H54 (cell line): ENCODE measurements at places on chromosomes 2 and 18.

DNA sequence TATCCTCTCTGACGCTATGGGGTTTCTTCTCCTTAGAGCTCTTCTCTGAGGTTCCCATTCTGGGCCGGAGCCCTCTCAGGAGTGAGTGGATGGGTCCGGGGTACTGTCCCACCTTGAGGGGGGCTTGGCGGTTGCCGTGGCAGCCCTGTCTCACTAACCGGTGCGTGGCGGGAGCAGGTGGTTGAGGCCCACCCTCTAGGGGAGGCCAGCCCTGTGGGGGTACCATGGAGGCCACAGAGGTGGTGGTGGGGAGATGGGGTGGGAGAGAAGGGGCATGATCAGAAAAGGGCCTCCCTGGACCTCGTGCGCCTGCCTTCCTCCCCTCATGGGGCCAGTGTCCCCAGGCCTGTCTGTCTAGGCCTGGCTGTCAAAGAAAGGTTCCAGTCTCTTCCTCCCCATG is 22.3 kb downstream of the IGFBP5 start:
- DNase-seq: no peak

DNA sequence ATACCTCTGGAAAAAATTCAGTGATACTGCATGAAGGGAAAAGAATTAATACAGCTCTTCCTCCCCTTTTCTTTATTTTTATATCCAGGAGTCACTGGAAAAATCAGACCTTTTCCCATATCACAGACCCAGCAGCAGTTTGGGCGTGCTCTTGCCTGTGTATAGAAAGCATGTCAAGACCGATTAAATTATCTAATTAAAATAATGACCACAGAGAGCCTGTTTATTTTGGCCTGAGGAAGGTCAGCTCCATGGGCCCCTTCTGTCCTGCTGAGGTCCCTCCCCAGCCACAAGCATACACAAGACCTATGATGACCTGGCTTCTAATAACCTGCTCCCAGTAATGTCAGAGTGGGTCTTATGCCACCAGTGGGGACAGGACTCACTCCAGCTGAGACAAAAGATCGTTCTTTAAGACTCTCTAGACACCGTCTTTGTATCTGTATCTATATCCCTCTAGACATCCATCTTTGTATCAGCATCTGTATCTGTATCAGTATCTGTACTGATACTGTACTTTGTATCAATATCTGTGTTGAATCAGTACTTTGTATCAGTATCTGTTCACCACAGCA is 147.8 kb downstream of the VAPA start:
- DNase-seq: no peak

DNA sequence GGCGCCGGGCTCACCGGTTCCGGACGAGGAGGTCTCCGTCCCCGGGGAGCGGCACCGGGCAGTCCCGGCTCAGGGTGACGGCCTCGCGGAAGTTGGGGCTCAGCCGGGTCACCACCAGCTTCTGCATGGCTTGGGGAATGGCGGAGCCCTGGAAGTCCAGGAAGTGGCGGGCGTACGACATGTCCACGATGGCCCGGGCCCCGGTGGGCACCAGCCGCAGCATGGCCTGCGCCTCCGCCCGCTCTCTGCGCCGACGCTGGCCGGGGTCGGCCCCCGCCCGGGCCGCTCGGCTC is 157 bp downstream of the PTGR3 start:
- DNase-seq: no peak

DNA sequence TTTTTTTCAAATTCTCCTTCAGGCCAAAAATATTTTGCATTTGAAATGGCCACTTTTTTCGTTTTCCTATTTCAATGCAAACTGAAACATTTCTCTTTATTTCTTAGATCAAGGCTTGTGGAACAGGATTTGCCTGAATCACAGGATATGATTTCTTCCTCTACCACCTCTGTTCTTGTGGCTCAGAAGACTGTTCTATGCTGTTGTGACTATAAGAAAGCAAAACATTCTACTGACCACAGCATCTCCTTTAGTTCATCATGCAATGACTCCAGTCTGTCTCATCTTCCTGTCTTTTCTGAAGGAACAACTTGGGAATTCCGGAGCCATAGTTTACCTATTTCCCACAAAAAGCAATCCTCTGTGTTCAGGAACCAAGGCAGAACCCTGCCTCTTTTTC is 16.2 kb upstream of the ZNF512 start:
- peak; percentile 40 for DNase-seq

DNA sequence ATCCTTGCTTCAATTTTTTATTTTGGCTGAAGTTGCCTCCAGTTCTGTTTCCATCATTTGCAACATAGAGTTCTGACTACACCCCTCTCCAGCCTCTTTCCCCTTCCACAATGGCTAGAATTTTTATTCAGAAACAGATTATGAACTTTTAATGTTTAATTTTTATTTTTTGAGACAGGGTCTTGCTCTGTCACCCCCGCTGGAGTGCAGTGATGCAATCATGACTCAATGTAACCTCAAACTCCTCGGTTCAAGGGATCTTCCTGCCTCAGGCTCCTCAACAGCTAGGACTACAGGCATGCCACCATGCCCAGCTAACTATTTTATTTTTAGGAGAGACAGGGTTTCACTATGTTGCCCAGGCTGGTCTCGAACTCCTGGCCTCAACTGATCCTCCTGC is 2.8 kb downstream of the NTSR2 start:
- DNase-seq: no peak

DNA sequence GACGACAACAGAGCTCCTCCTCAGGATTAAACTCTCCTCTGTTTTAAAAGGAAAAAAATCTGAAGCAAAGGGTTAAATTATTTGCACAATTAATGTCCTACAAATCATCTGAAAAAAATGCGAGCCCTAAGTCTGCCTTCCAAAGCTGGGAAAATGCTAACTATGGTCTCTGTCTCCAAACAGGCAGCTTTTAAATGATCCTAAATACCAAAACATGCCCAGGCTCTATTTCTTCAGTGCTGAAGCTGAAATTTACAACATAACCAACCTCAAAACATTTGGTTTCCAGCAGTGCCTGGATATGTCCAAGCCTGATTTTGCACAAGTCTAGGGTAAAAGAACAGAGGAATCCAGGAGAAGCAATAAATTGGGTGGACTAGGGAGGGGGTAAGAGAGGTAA is 57.2 kb downstream of the LBH start:
- no peak for DNase-seq

GRCh38 chr2:39647104-39647765 is 18.5 kb upstream of the TMEM178A start:
- no peak for DNase-seq

- no peak for DNase-seq
Observed at GRCh38 chr2:31580321-31581117, at the start of gene SRD5A2. SRD5A2 (minus strand) TSS chr2:31580938; CDS start chr2:31580900, 38 bp downstream.

- DNase-seq: no peak
Observed at GRCh38 chr2:118442996-118443553, 354.8 kb downstream of the INSIG2 start.

DNA sequence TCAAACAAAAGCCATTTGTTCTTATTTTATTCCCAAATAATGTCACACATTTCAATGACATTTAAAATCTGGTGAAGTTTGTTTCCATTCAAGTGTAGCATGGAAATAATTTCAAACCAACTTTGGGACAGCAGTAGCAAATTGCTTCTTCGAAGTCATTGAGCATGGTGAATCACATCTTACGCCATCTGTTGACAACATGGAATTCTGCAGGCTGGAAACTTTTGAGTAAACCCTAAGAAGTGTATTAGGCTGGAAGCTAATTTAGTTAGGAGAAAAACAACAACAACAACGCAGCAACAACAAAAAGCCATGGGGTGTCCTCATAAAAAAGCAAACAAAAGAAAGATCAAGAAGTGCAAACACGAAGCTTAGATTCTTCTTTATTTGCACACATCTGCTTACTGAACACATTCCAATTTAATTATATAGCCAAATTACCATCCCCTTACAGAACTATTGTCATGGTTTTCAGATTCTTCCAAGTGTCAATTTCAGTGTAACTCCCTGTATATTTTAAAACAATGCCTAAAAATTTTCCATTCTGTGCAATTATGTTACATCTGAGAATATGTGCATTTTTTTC is 659.0 kb upstream of the CDH7 start:
- no peak for DNase-seq

DNA sequence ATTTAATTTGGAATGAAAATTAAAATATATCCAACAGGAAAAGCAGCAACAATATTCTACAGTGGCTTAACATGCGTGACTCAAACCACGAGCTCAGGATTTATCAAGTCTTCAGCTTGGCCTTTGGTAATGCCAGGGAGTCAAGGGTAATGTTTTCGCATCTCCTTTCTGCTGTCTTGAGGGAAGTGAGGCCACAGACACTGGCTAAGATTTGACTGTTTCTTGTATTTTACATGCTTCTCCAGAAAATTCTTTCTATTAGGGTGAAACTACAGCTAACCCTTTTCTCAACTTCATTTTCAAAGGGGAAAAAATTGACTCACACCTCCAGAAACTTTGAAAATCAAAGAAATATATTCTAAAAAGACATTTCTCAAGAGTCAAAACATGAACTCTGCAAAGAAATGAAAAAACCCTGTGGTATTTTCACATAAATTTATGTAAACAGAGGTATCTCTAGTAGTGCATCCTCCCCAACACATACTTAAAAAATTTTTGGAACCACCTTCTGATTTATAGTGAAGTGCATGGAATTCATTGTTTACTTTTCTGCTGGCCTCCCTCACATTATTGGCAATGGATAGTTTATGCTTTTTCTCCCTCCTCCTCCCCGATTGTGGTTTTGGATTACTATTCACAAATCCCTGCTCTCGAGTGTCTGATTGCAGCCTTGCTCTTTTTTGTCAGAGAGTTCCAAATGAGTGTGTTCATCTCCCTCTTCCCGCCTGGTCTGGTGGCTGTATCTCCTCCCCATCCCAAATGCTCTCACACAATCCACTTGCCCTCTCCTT is 48.7 kb downstream of the DPP4 start:
- DNase-seq: no peak

- DNase-seq: no peak
Observed at GRCh38 chr2:21415234-21415633, 291.5 kb downstream of the TDRD15 start.

DNA sequence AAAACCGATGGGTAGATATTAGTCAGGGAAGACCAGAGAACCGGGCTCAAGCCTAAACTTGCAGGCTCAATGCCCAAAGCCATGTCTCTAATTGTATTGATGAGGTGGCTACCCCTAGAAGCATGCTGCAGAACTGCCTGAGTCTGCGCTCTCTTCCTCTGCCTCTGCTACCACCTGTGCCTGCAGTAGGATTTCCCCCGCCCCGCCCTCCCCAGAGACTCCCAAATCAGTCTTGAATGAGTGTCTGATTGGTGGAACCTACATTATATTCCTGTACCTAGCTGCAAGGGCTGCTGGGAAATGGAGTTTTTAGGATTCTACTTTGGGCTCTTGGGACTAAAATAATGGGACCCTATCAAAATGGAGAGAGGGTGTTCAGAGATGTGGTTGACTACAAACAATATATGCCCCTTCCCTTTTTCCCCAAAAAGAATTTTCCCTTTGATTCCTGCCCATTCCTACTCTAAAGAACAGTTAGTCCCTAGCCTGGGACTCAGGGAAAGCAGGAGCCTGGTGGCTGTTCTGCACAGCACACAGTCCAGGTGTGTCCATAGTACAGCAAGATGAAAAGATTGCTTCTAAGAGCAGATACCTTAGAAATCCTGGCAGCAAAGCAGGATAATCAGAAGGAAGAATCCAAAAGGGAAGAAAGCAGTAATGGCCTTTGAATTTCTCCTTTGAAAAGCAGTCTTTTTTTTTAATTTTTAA is 12.5 kb downstream of the GRP start:
- no peak for DNase-seq

- DNase-seq: peak; percentile 26
Observed at GRCh38 chr2:45755585-45756335, 104.3 kb downstream of the PRKCE start.

- DNase-seq: no peak
Observed at GRCh38 chr2:238415036-238415764, 11.5 kb upstream of the ASB1 start.

DNA sequence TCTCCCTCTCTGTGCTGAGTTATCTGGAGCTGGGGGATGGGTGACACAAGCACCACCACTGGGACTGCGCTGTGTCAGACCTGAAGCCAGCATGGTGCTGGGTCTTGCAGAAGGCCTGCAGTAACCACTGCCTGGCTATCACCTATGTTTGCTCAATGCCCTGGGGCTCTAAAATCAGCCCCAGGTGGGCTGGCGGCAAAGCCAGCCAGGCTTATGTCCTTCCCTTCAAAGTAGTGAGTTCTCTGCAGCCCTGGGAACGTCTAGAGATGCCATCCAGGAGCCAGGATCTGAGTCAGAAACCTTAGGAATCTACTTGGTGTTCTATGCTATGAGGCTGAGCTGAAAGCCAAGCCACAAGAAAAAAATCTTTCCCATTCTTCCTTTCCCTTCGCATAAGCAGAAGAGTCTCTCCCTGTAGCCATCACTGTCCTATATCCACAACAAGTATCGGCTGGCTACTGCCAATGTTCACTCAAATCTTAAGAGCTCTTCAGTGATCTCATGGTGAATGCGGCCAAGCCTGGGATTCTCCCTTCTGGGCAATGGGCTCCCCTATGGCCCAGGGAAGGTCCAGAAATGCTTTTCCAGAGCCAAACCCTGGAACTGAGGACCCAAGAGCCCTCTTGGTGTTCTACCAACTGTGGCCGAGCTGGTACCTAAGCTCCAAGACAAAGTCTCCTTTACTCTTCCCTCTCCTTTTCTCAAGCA is 248.7 kb downstream of the ZNF385B start:
- no peak for DNase-seq

DNA sequence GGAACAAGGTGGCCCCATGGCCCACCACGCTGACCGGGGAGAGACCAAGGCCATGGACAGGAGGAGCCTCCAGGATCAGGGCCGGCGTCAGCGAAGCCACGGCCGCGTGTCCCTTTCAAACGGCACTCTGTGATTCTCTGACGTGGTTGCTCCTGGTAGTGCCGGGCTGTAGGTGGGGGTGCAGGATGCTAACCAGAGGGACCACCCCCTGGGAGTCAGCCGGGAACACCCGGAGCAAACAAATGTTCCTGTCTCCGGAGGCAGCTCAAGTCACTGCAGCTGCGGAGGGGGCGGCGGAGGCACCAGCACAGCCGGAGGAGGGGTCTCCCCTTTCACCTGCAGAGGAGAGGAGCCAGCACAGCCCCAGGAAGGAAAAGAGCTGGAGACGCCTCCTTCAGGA is 750.6 kb upstream of the SALL3 start:
- no peak for DNase-seq
